ENCODE measurements at places on chromosomes 7 and 10.
A peak's percentile ranks its signal among the peaks of the same experiment; 100 is the strongest.

DNA sequence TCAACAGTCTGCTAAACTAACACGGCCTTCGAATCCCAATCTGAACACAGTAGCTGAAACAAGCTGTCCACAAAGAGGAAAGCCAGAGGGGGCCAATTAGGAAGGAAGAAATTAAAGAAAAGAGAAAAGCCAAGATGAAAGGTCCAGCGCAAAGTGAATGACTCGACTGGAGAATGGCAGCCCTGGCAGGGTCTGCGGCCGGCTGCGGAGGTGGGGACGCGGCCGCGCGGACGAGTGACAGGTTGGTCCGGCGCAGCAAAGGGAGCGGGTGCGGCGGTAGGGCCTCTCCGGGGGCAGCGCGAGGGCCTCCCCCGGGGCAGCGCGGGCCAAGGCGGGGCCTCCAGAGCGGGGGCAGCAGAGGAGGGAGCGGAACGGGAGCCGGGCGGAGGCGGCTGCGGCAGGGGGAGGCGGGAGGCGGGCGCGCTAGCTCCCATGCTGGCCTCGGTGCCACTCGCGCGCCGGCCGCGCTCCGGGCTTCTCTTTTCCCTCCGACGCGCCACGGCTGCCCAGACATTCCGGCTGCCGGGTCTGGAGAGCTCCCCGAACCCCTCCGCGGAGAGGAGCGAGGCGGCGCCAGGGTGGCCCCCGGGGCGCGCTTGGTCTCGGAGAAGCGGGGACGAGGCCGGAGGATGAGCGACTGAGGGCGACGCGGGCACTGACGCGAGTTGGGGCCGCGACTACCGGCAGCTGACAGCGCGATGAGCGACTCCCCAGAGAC, at the start of gene VWC2:
TSS of gene VWC2 (plus strand) at position 421 of the 718 bp plus-strand sequence. CDS start 1,798 bp downstream, outside the sequence.
- DNase-seq: no peak

- DNase-seq: no peak
Observed at GRCh38 chr10:28300027-28300426, 2.8 kb downstream of the MPP7 start.

DNA sequence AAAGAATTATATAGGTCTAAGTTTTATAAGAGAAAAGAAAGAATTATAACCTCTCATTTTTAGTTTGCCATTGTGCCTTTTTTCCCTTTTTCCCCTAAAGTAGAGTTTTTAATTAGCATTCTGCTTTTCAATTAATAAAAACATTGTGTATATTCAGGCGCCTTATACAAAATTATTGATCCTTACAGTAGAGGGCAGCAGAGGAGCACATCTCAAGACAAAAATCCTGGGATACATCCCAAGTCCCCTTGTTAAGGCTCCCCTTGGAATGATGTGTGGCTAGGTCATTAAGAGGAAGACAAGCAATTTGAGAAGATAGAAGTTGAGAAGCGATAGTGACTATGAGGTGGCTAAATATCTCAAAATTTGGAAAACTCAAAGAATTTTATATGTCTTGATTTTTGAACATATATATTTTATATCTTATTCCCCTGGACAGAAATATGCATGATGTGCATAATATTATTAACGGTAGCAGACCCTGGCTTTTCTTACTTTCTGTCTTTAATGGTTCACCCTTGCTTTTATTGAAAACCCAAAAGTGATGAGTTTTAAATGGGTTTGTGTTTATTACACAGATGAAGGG, 19.1 kb upstream of the TPK1 start:
- DNase-seq: no peak

- no peak for DNase-seq
Observed at GRCh38 chr7:24119852-24120251, 164.1 kb upstream of the NPY start.

DNA sequence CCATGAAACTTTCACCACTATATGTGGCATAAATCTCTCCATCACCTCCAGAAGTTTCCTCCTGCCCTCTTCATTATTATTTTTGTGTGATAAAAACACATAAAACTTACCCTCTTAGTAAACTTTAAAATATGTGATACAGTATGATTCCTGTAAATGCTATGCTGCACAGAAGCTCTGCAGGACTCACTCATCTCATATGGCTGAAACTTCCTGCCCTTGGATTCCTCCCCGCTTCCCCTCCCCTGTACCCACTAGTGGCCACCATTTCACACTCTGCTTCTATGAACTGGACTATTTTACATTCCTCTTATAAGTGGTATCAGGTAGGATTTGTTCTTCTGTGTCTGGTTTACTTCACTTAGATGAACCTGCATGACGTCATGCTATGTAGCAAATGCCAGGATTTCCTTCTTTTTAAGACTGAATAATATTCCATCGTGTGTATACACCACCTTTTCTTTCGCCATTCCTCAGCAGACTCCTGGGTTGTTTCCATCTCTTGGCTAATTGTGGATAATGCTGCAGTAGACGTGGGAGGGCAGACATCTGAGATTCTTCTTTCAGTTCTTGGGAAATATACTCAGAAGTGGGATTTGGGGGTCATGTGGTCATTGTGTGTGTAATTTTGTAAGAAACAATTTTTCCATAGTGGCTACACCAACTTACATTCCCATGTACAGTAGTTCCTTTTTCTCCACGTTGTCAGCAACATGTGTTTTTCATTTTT, 335.2 kb downstream of the SDK1 start:
- DNase-seq: no peak

- DNase-seq: no peak
Observed at GRCh38 chr7:80637911-80638765, at the start of gene CD36. TSS of gene CD36 (plus strand) at chr7:80638642. CDS start at chr7:80646741, 8,099 bp downstream.

DNA sequence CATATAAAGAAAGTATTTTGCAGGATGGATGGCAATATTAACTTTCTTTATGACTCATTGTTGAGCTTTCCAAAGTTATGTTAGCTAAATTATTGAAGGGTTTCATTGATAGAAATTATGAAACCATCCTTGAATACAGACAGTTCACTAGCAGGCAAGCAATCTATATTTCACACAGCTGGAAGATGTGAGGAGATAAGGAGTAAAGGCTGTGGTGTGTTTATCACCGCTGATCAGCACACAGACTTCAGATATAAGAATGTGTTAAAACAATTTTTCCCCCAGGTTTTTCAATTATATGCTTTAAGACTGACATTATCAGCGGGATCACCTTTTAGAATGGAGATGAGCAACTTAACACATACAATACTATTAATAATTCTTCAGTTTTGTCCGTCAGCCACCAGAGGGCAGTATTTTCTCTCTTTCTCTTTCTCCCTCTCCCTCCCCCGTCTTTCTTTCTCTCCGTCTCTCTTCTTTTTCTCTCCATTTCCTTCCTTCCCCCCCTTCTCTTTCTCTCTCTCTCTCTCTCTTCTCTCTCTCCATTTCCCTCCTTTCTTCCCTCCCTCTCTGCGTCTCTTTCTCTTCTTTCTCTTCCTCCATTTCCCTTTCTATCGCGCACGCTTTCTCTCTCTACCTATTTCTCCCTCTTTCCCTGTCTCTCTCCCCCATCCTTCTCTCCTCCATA, 62.9 kb upstream of the FAM171A1 start:
- DNase-seq: peak; percentile 39

DNA sequence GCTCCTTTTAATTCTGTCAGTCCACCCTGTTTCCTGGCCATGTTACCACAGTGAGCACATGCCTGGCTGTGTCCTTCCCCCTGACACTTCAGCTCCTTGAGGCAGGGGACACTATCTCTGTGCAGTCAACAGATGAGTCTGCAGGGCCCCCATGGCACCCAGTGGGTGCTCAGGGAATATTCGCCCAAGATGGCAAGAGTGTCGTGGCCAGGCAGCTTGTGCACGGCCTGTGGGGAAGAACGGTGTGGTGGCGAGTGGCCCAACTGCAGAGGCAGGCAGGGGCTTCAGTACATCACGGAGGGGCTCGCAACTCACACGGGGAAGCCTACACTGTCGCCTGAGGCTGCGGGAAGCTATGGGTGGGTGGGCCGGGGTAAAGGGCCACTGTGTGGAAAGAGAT, 91.1 kb downstream of the TRRAP start:
- DNase-seq: no peak

DNA sequence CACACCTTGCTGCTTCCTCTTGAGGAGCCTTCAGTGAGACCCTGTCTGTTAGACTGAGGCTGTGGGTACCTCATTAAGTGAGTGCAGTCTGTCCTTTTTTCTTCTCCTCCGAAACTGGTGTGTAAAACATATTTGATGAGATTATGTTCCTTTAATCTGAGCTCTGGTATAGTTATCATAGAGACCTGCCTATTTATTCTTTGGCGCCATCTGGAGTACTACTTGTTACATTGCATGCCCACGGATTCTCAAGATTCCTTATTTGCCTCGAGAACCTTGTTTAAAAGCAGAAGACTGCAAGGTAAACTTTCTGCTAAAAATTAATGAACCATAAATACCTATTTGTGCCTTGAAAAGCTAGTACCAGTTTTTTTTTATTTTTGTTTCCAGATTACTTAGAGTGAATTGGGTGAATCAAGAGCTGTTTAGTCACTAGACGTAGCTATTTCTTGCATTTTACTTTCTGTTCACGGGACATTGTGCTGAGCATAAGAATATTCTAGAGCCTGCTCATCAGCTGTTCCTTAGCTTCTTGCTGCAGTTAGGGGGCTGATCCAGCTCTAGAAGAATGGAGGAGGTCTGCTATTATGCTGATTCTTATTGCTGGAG, 16.9 kb upstream of the STMP1 start:
- peak; percentile 50 for DNase-seq

DNA sequence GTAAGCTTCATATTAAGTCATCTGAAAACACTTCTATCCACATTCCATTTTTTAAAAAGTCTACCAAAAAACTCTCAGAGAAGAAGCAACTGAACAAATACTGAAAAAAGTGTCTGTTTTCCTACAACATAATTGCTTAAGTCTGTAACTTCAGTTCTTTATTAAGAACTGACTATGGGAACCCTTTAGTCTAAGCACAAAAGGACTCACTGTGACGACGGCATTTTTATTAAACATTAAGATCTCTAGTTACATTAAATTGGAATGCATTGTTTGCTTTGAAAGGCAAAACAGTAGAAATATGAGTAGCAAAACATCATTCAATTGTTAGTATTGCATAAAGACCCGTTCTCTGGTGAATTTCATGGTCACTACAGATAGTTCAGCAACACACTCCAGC, 5.8 kb upstream of the FAM3C start:
- DNase-seq: no peak

GRCh38 chr10:57959318-57960006, 308.2 kb downstream of the IPMK start:
- no peak for DNase-seq

DNA sequence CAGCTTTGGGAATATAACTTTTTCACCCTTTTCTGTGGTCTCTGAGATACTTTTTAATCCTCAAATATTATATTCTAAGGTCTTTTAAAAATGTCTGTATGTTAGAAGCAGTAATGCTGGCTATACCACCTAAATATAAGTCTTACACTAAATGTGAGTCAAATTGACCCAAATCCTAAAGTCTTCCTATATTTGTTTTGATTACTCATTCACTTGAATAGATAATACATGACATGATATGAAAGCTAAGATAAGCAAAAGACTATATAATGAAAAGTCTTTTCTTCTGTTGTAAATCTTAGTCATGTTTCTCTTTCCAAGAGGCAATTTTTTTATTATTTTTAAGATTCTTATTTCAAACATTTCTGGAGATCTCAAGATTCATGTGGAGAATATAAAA, 64.2 kb downstream of the HDAC9 start:
- no peak for DNase-seq

DNA sequence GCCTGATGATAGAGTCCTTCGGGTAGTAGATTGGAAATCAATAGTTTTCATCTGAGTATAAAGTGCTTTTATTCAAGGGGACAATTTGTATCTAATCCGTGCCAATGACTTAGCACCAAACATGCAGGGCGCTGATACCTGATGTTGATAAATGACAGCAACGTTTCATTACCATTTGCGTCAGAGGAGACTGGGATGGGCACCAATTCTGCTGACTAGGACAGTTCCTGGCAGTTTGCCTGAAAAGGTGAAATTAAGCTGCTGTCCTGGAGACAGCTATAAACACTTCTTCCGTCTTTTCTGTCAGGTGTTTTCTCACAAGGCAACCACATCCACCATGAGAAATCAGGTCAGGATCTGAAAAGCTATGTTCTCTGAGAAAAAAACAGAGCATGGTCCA, 1136.4 kb downstream of the TYW1 start:
- DNase-seq: no peak

DNA sequence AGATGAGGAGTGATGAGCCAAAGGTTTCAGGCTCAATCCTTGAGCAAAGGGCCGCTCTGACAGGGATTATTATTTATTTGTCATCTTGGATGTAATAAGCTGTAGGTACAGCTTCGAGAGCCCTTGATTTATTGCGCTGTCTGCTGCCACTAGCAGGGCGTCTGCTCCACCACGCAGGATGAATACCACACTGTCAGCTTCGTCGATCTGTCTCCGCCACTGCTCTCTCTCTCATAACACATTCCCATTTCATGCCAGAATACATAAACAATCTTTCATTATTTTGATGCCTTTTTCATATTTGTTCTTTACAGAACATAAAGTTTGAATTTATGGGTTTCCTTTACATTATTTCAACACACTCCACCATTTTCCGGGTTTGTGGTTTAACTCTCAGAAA, 276.6 kb downstream of the LRMDA start:
- DNase-seq: peak; percentile 84

GRCh38 chr10:92972066-92972870, 88.3 kb upstream of the CYP26C1 start:
- DNase-seq: no peak

GRCh38 chr7:362402-363096, 72.6 kb downstream of the FOXL3 start:
- no peak for DNase-seq
